NCI-H1417 (cell line): ENCODE measurements at places on chromosomes 13 and 19.

DNA sequence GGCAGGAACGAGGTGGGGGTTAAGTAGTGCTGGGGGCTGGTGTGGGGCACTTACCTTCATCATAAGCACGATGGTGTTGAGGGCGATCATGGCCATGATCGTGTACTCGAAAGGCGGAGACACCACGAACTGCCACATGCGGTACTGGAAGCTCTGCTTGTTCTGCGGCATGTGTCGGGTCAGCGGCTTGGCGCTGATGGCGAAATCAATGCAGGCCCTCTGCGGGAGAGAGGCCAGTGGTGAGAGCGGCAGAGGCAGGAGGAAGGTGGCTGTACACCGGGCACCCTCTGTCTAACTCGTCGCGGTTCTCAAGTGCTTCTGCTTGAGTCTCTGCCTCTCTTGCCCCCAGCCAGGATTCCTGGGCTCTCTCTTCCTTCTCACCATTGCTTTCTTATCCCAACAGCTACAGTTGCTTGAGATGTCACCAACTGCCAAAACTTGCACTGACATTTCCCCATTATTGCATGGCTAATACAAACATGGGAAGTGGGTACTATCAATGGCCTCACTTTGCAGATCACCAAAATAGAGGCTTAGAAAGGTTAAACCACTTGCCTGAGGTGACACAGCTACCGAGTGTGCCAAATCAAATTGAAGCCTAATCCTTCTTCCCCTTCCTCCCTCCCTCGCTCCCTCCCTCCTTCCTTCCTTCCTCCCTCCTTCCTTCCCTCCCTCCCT is 105.0 kb downstream of the IER2 start:
- no peak for DNase-seq

DNA sequence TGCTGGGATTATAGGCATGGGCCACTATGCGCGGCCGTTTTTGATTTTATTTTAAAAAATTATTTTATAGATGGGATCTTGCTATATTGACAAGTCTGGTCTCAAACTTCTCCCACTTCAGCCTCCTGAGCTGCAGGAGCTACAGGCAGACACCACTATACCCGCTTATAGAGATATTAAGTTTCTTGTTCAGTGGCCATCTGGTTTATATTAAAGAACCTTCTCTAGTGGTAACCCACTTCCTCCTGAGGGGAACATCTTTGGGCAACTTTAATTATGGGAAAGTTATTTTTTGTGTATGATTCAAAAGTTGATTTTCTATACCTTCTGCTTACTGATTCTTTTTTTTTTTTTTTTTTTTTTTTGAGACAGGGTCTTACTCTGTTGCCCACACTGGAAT is 172.7 kb downstream of the KLF5 start:
- DNase-seq = no peak

DNA sequence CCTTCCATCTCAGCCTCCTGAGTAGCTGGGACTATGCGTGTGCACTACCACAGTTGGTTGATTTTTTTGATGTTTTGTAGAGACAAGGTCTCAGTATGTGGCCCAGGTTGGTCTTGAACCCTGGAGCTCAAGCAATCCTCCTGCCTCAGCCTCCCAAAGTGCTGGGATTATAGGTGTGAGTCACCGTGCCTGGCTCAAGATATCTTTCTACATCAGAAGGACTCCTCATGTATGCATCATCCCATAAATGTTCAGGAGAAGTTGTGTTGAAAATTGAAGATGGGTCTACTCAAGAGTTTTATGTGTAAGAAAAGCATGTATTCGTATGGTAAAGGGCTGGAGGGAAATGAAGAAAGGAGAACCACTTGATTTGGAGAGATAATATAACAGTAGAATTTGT is 71.8 kb upstream of the STK24 start:
- no peak for DNase-seq

GRCh38 chr13:101703081-101703480 is 250.6 kb downstream of the ITGBL1 start:
- no peak for DNase-seq

DNA sequence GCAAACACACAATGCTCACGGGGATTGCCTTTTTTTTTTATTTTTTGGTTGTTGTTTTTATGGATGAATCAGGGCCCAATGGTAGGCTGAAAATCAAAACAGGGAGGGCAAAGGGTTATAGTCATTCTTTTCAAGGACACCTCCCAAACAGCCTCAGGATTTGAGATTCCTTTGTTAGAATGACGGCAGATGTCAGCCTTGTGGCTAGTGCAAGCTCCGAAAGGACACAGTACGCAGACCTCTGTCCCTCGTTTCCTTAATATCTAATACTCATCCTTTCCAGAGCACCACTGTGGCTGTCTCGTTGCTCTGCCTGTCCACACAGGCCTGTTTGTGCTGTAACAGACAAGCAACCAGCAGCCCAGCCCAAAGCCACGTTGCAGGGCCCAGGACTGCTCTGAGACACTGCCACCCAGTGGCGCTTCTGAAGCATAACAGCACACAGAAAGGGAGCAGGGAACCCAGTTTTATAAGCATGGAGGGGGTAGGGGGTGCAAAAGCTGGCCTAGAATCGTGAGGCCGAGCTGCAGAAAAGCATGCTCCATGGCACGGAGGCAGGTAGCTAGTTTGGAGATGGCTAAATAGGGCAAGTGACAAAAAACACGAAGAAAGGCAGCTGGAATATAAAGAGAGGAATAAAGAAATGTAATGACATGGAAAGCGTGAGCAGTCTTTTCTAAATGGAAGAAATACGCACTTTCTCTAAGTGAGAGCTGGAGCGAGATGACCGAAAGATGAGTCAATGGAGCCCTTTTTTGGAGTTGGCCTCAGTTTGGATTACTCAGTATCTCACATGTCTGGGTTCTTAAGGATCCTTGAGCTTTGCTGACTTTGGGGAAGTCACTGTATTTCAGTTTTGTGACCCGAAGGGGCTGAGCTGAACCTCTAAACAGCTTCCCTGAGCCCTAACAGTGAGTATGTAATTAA is 40.7 kb upstream of the MEDAG start:
- peak; percentile 83 for DNase-seq

- no peak for DNase-seq
Observed at GRCh38 chr13:90690458-90691080, 656.9 kb upstream of the MIR17HG start.

DNA sequence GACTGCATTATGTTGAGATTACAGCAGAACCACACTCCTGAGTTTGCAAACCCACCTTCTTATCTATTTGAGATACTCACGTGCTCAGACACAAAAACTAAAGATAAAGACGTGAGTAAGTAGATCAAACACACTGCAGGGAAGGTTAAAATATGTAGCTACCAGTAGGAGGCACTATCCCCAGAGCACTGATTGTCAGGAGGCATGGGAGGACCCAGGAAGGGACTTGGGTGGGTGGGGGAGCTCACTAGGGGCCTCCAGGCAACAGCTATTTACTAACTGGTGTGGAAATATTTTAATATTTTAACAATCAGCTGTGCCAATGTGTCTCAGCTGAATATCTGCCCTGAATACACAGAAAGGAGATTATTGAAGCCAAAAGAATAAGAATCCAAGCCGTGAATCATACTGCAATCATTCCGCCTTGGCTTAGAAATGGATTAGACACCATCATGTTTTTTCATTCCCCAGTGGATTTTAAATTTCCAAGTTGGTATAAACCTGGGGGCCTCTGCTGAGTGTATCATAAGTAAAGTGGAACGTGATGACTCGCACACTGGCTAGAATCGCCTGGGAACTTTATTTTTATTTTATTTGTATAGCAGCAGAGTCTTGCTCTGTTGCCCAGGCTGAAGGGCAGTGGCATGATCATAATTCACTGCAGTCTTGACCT is 73.2 kb upstream of the CACNA1A start:
- no peak for DNase-seq

- DNase-seq = no peak
Observed at GRCh38 chr13:41434831-41435520, 22.4 kb upstream of the RGCC start.

GRCh38 chr13:22118158-22118557 is 447.3 kb downstream of the FGF9 start:
- DNase-seq = no peak

DNA sequence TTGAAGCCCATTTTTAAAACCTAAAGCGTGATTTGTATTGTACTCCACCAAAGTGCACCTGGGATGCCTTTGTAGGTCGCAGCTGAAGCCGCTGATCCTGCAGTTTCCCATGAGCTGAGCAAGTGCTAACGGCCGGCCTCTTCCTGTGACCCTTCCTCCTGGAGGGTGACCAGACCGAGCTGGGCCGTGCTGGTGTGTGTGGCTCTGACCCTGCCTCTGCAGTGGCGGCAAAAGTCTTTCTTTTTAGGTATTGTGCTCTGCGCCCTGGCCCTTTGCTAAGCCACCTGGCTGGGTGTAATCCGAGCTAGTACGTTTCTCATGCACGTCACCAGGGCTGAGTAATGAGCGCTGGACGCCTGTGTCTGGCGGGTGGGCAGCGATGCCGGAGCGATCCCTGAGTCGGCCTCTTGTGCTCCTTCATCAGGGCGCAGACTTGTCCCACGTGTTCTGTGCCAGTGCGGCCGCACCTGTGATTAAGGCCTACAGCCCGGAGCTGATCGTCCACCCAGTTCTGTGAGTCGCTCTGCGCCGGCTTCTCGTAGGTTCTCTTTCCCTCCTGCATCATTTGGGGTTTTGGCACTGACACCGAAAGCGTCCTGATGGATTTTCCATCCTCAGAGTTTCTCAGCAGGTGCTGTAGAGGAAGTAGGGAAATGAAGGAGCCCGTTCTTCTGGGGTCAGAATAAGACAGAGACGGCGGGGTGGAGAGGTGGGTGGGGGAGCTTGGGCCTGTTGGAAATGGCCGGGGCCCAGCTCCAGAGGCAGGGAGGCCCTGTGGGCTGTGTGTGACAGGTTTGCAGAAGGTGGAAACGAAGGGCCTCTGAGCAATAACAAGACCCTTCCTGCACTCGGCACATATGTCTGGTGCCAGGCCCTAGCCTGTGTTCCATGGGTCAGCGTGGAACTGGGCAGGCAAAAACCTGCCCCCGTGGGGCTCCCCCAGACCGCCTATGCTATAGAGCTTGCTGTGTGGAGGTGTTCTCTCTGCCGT is 9.7 kb downstream of the NAXD start:
- peak; percentile 41 for DNase-seq

DNA sequence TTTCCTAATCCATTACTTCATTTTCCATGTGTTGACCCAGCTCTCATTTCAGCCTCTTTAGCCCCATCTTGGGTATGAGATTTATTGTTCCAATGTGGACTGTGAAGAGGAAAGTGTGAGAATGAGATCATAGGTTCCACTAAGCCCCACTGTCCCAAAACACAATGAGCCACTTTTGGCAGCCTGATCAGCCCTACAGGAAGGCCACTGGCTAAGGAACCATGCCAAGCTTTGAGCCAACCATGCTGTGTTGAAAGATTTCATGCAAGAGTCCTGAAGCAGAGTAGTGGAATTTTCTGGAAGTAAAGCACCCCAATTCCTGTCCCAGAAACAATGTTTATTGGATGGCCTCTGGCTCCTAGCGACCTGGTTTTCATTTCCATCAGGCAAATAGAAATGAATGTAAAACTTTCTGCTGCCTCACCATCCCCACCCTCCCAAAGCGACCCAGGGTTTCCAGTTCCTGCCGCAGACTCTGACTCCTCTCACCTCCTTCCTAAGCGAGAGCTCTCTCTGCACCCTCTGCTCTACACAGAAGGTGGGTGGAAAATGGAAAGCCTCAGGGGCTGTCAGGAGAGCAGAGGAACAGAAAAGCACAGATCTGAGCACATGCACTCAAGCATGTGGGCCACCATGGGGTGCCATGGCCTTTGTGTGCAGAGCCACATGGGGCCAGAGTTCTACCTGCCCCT is 73.1 kb downstream of the KCTD12 start:
- no peak for DNase-seq

DNA sequence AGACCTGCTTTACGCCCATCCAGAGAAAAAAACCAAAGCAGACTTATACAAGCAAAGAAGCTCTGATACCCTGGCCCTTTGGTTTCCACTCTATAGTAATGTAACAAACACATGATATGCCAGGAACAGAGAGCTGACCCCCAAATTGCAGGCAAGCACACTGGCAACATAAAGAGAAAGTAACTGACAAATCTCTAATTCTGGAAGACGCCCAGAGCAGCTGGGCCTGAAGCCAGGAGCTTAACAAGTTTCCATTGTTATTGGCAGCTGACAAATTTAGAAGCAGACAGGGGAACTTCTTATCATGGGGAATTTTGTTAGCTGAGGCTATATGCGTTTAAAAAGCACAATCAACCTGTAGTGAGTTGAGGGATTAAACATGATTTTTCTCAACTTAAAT is 158.0 kb downstream of the DLEU7 start:
- DNase-seq = peak; percentile 44

DNA sequence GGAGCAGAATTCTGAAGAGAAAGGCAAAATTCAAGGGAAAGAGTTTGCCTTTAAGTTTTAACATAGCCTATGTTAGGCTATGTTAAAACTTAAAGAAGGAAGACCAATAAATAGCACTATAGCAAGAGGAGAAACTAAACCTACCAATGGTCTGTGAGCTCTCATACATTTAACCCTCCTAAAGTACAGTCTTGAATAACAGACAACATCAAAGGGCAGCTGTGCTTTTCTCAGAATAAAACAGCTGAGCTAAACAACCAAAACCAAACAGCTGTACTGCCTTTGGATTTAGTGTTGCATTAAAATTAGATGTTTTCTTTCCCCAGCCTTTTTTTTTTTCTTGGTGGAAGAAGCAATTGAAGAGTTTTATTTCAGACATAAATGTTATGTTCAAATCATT is 34.0 kb downstream of the KLF5 start:
- no peak for DNase-seq

GRCh38 chr19:35291916-35292315 is at the start of gene MAG:
MAG (plus strand) TSS chr19:35292161; CDS start chr19:35295409, 3,248 bp downstream.
- no peak for DNase-seq

GRCh38 chr19:3537438-3538240 is 1.3 kb upstream of the TEKTIP1 start:
- DNase-seq = no peak

GRCh38 chr13:23833733-23834611 is 55.2 kb downstream of the MIPEP start:
- no peak for DNase-seq
